BJ (cell line): ENCODE measurements at places on chromosomes 12 and 14.

GRCh38 chr12:56877195-56878009 lies 56.8 kb downstream of the SDR9C7 start:
- no peak for DNase-seq

GRCh38 chr12:64392221-64392620 lies 1.7 kb upstream of the C12orf56 start:
- no peak for DNase-seq

GRCh38 chr14:64971943-64972791 lies at the start of gene RAB15:
Gene RAB15, minus strand, starts transcription at chr14:64972336. Its CDS starts 260 bp downstream, at chr14:64972076.
- no peak for DNase-seq

- no peak for DNase-seq
Observed at GRCh38 chr12:63845726-63846125, 1.2 kb downstream of the SRGAP1 start.

DNA sequence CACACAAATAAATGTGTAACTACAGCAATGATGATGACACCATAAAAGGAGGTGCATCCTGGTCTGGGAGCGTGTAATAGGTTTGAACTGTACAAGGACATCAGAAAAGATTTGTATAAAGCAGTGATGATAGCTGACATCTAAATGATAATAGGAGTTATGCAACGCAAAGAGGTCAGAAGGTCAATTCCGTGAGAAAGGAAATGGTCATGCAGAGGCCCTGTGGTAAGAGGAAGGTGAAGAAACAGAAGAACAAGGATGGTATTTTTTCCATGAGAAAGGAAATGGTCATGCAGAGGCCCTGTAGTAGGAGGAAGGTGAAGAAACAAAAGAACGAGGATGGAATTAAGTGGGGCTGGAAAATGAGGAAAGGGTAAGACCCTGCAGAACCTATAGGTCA lies 106.7 kb upstream of the TMPO start:
- DNase-seq, result no peak
